Eye (tissue), 1 donor: ENCODE measurements at places on chromosomes 3 and 15.

DNA sequence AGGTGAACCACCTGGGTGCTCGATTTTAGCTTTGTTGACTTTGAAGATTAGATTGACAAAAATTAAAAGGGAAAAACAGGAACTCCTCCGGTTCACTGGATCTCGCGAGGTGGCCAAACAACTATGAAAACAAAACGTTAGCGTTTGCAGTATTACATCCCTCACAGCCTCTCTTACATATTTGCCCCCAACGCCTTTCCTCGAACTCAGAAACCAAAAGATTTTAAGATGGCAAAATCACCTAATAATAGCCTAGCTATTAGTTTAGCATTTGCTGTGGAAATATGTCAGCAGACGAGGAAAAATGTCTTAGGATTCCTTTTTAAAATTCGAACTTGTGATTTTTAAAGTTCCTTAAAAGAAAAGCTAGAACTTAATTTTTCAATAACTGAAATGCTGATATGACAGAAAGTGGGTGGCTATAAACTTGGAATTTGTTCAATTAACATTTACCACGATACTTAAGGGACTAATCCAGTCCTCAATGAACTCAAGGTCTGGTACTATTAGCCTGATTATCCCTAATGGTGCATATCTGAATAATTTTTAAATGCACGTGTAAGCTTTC is 491 bp upstream of the SENP7 start:
- DNase-seq, result no peak

GRCh38 chr3:46006238-46007032 is 10.8 kb upstream of the FYCO1 start:
- DNase-seq, result no peak

GRCh38 chr3:163773136-163773535 is 1305.2 kb downstream of the SI start:
- DNase-seq, result no peak

DNA sequence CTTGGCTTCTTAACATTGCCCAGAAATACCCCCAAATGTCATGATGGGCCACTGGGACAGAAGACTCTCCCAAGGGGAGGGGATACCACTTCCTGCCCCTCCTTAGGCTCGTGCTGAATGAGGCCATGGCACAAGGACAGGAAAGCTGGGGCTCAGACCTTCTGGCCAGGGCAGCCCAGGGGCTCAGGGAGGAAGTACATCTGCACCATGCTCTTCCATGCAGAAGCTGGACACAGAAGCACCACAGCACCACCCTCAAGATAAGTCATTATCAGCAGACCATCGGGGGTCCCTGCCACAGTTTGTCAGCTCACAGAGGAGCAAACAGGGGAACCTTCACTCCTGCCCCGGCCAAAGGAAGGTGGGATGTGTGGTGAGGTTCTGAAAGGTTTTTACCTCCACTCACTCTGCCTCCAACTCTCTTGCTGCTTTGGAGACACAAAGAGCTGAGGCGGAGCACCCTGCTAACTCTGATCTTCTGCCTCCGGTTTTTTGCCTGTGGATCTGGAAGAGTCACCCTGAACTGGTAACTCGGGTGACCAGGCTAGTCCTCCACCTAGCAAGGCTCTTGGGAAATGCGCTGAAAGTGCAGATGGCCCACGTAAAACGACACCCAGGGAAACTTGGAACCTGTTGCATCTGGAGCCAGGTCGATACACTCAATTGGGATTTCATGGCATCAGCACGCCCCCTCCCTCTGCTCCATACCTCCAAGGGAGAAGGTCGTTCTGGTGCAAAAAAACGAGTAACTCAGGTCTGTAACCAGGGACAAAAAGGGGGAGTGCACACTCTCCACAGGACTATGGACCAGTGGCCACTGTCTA is 8.3 kb downstream of the BMF start:
- no peak for DNase-seq

DNA sequence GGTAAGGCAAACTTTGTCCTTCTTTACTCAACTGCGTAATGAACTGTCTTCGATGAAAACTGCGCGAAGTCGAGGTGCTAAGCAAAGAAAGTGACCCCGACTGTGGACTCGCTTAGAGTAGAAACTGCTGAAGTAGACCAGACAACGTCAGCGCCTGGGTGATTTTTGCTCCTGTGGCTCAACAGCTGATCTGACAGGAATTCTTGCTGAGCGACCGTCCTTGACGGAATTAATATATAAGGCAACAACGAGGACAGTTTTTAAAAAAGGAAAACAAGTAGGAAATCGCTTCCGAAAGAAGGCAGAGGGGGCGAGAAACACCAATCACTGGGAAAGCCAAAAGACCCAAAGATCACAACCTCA is 541 bp downstream of the RPS27L start:
- peak; percentile 77 for DNase-seq

DNA sequence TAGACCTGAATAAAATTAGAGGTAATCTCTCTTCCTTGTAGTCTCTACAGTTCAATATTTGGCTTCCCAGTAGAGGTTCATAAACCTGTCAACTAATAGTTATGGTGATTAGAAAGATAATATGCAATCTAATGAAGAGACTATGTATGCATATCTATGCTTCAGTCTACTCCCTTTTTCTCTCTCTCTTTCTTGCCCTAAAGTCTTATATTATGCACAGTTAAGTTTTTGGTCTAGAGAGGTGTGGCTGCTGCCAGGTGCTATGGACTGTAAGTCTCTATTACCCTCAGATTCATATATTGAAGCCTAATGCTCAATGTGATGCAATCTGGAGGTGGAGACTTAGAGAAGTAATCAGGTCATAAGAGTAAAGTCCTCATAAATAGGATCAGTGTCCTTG is 413.7 kb downstream of the FGF12 start:
- DNase-seq, result no peak

- no peak for DNase-seq
Observed at GRCh38 chr15:29612701-29613100, 209.6 kb downstream of the TJP1 start.

GRCh38 chr3:42545284-42545900 is 36.4 kb downstream of the SEC22C start:
- DNase-seq, result no peak

DNA sequence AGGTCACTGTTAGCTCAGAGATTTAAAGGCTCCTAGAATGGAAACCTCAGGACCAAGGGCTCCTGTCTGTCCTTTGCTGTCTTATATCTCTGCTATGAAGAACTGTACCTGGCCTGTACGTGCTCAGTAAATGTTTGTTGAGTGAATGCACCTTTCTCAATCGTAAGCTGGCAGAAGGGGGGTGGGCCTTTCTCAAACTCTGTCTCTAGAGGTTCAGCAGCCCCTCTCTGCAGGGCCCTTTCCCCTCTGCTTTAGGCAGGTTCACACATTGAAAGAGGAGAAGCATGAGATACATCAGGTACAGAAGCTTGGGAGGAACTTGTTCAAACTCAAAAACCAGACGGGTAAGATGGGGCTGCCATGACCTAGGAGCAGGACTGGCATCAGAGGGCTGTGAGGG is 155.6 kb downstream of the GOLGA6L4 start:
- DNase-seq, result no peak

- no peak for DNase-seq
Observed at GRCh38 chr15:67859331-67859946, 19.6 kb upstream of the RNU6-1 start.

GRCh38 chr15:35506272-35506870 is 39.6 kb downstream of the DPH6 start:
- peak; percentile 47 for DNase-seq

GRCh38 chr3:132256989-132257388 is 60.2 kb upstream of the ACP3 start:
- peak; percentile 52 for DNase-seq

DNA sequence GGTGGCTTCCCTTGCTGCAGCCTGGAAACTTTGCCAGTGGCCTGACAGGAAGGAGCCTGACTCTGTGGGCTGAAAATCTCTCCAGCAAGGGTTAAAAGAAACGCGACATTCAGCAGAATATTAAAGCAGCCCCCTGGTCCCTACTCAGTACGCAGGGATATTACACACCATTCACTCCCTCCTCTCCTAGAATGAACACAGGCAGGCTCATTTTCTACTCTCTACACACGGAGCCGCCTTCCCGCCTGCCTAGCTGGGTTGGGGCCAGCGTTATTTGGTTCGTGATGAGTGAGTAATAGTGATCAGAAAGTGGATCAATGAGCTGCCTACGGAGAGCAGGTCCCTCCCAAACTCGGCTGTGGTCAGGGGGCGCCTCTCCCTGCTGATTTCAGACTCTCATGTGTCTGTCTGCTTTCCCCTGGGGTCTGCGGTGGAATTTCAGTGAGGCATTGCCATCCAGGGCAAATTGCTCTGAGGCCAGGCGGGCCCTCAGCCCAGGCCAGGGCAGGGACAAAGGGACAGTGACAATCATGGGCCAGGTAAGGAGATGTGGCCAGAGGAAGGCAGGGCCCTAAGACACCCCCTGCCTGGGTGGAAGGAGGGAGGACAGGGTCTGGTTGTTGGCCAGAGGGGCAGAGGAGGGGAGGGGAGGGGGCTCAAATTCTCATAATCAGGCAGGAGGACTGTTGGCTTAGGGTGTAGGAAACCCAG is 2.8 kb downstream of the EPHB1 start:
- DNase-seq, result peak; percentile 37

DNA sequence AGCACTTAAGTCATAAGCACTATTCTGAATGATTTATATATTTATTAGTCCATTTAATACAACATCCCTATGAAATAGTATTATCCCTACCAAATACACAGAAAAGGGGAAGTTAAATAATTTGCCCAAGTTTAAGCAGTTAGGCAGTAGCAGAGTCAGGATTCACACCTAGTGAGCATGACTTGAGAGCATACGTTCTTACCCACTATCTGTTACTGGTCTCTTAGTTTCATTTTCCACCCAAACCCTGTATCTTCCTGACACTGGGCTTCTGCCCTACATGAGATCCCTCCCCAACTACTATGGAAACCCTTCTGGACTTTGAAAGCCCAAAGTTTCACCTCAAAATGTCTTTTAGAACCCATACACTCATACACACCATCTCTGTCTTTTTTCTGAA is 4.4 kb upstream of the ATOSA start:
- no peak for DNase-seq

DNA sequence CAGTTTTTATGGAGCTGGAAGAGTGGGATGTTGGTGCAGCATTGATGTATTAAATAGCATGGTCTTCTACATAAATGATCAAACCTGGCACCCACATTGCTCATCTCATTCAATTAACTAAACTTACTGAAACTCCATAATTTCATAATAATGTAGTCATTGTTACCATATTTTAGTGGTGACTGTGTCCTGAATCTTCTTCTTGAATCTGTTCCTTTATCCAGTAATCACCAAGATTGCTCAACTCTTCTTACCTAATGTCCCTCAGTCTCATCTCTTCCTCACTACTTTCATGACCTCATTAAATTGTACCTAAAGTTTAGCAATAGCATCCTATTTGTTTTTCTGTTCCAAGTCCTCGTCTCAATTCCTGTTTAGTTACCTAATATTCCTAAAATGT is 69.8 kb downstream of the FGF7 start:
- DNase-seq, result no peak

DNA sequence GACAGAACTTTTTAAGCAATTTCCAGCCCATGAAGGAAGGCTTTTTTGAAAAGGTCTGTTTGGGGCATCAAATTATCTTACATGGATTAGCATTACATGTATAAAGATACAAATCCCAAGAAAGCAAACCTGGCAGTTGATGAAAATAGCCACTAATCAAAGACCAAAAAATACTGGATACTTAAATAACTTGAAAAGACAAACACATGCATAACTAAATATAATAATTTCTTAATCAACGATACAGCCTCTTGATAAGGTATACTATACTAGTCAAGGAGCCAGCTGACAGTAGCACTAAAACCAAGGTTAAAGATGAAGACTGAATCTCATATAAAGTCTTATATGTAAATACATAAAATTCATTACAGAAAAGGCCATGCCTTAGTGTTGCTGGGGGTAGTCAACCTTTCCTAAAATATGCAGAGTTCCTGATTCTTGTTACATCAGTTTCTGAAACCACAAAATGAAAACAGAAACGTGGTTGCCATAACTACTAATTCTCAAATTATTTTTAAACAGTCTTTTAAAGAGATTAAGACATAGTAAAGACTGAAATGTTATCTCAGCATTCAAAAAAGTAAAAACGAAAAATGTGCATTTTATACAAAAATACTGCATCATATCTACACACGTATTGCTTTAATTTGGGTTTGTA is 2.0 kb downstream of the ANKRD28 start:
- DNase-seq, result no peak

GRCh38 chr15:85589851-85590250 is 204.9 kb downstream of the KLHL25 start:
- no peak for DNase-seq

DNA sequence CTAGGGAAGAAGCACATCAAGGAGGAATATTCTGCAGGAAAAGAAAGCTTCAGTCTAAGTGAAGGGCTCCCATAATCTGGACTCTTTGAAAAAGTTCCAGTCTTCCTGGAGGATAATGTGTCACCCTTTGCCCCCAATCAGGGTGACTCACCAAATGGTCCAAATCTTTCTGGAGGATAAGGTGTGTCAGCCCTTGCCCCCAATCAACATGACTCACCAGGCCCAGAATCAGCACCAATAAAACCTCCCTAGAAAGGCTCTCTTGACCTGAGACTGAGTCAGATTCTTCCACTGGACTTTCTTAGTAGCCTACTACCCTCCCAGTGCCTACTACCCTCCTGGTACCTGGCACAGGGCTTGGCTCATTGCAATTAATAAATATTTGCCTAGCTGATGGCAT is 9.5 kb upstream of the ARL14 start:
- DNase-seq, result no peak

- DNase-seq, result no peak
Observed at GRCh38 chr15:59764775-59765174, 75.7 kb upstream of the BNIP2 start.

GRCh38 chr15:36544518-36545466 is 34.6 kb upstream of the CDIN1 start:
- peak; percentile 17 for DNase-seq

DNA sequence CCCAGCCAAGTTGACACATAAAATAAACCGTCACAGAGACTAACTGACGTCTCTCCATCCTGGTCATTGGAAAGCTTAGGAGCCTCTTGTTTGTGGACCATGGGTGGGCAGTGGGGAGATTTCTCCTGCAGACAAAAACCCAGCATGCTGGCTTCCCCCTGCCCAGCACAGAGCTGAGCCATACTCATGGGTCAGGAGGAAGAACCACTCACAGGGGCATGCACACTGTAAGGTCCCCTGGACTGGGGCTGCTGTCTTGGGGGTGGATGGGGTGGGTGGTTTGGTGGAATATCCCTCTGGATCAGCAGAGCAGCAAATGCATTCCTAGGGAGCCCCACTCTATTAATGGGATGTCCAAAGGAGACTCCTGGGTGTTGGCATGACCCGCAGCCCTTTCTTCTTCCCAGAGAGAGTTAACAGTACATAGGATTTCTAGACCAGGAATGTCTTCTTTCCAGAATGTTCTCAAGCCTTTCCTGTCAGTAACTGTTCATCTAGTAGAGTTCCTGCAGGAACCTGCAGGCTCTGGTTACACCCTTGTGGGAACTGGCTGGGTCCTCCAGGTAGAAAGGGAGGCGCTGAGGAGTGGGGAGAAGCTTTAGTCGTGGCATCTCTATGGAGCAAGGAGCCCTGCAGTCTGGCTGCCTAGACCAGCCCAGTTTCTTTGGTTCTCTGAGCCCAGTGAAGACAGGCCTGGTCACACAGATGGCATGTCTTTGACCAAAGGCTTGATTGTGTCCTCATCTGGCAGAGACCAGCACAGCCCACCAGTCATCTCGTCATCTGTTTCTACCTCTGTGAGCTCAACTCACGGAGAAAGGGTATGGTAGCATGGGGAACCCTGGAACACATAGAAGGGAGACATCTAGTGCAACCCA is 73.4 kb upstream of the PRR23C start:
- no peak for DNase-seq
